ENCODE measurements at places on chromosomes 1 and 21.

GRCh38 chr1:78799926-78800325, 150.3 kb downstream of the IFI44 start:
- DNase-seq, result no peak

DNA sequence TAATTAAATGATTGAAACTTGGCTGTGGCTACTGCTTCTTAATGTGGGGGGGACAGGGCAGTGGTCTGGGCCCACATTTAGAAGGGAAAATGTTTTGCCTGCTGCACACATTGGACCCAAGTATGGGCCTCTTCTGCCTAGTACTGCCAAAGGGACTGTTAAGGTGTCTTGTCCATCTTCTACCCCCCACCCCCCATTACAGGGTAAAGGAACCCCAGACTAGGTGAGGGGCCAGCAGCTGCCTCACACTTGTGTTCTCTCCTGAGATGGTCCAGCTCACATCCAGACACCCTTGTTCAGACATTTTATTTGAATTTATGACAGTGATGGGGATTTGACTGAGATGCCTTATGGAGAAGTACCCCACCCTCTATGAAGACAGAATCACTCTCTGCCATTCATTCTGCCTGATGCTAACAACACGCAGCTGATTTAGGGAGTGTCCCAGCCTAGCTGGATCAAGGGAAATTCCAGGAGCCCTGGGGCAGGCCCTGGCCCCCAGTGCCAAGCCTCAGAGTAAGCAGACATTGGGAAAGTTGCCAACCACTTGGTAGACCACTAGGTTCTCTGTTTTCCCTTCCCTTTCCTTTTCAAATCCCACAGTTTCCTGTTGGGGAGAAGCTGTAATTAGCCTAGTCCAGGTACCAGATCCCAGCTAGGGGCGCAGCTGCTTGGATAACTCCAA, 42.1 kb downstream of the YARS1 start:
- DNase-seq, result no peak

- no peak for DNase-seq
Observed at GRCh38 chr1:179591592-179592580, at the start of gene TDRD5. Gene TDRD5 (plus strand): TSS chr1:179591832. CDS start chr1:179592616, 784 bp downstream.

- DNase-seq, result no peak
Observed at GRCh38 chr1:182952677-182953444, at the start of gene SHCBP1L. Gene SHCBP1L (minus strand): TSS chr1:182953166. CDS start chr1:182953133, 33 bp downstream.

- no peak for DNase-seq
Observed at GRCh38 chr1:226325178-226325577, 16.2 kb upstream of the LIN9 start.

GRCh38 chr1:180208264-180208663, 21.8 kb upstream of the LHX4 start:
- no peak for DNase-seq

Measured in left lobe of liver (tissue), 2 donors.